Neural crest cell (in vitro differentiated cells): ENCODE measurements at places on chromosomes 6 and 20. TPM values are rescaled to one million over a fixed set of nuclear protein-coding genes. Genes with fewer than 3 reads are reported as not detected.

DNA sequence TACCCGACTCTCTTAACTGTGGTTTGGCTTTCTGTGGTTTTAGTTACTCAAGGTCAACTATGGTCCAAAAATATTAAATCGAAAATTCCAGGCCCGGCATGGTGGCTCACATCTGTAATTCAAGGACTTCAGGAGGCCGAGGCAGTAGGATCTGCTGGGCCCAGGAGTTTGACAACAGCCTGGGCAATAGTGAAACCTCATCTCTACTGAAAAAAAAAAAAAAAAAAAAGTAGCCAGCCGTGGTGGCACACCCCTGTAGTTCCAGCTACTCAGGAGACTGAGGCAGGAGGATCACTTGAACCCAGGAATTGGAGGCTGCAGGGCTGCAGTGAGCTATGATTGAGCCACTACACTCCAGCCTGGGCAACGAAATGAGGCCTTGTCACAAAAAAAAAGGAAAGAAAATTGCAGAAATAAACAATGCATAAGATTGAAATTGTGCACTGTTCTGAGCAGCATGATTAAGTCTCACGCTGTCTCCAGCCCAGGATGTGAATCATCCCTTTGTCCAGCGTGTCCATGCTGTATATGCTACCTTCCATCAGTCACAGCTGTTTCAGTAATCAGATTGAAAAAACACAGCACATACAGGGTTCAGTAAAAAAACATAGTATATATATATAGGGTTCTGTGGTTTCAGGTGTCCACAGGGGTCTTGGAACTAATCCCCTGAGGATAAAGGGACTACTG, 40.7 kb downstream of the RGS17 start:
- no peak overlapping the region for H3K4me3 ChIP-seq
- H3K27ac ChIP-seq: no peak overlapping the region
- no peaks in the 10 kb centered on the region for H3K36me3 ChIP-seq
- no peaks in the 10 kb centered on the region for H3K27me3 ChIP-seq
- DNase-seq: no peak
- H3K4me1 ChIP-seq: peaks cover 7% of the 10 kb centered on the region

GRCh38 chr6:110421749-110422443, 6.5 kb upstream of the DDO start:
- H3K27ac ChIP-seq: no peak overlapping the region
- no peaks in the 10 kb centered on the region for H3K4me1 ChIP-seq
- H3K36me3 ChIP-seq: no peaks in the 10 kb centered on the region

- no peak overlapping the region for H3K4me3 ChIP-seq
- peaks cover 15% of the 10 kb centered on the region for H3K27me3 ChIP-seq
- no peaks in the 10 kb centered on the region for H3K36me3 ChIP-seq
Measured at GRCh38 chr20:19405958-19406357, 193.5 kb downstream of the SLC24A3 start.

- H3K4me3 ChIP-seq: peak overlapping the region; percentile 75
- no peak for DNase-seq
- no peak overlapping the region for H3K27ac ChIP-seq
Measured at GRCh38 chr20:44649126-44649525, 2.4 kb downstream of the ADA start.

GRCh38 chr6:109767961-109768360, 76.9 kb downstream of the FIG4 start:
- no peak overlapping the region for H3K4me3 ChIP-seq
- no peaks in the 10 kb centered on the region for H3K4me1 ChIP-seq
- H3K36me3 ChIP-seq: peaks cover 12% of the 10 kb centered on the region
- H3K27me3 ChIP-seq: no peaks in the 10 kb centered on the region

DNA sequence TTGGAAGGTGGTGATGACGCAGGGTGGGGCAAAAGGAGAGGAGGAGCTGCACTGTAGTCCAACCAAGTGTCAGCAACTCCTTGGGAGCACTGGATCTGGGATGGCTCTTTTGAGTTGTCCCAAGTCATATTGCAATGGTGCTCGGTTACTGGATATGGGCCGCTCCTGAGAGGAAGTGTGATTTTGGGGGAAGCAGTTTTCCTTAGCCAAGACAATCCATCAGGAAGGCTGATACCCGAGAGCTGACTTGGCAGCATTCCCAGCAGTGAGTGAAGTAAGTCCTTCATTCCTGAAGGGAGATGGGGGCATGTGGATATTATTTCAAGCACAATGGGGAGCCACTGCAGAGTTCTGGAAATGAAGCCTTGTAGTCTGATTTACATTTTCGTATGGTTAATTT, 354.1 kb downstream of the RFPL4B start:
- H3K4me1 ChIP-seq: peaks cover 4% of the 10 kb centered on the region
- DNase-seq: no peak

DNA sequence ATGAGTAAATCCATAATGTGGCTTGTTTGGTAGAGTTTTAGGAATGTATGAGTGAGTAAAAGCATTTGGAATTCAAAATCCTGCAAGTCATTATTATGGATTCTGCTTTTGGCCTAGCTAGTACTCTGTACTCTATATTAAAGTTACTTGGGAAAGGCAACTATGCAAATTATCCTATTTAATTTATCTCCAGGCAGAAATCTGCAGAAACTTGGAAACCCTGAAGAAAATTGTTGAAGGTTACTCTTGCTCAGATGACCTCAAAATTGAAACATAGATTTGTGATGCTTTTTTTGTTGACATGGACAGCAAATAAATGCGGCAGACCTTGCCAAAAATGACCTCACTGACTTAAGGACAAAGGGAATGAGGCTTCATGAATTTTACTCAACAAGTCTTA, 477.1 kb upstream of the EYS start:
- no peaks in the 10 kb centered on the region for H3K27me3 ChIP-seq
- H3K27ac ChIP-seq: no peak overlapping the region
- H3K4me3 ChIP-seq: no peak overlapping the region
- H3K36me3 ChIP-seq: peaks cover 10% of the 10 kb centered on the region
- DNase-seq: no peak

GRCh38 chr20:21706261-21707195, 1.1 kb downstream of the PAX1 start:
- H3K4me3 ChIP-seq: no peak overlapping the region
- DNase-seq: no peak
- peaks cover 98% of the 10 kb centered on the region for H3K27me3 ChIP-seq
- H3K27ac ChIP-seq: no peak overlapping the region
- H3K36me3 ChIP-seq: no peaks in the 10 kb centered on the region

Gene TFAP2A
- 8.2 and 9.6 TPM in 2 replicates for total RNA-seq

Gene C20orf173
- not detected in 2 replicates for total RNA-seq

Gene SEMG1
- total RNA-seq: not detected in 2 replicates
